ENCODE measurements at places on chromosomes 5 and 9.

DNA sequence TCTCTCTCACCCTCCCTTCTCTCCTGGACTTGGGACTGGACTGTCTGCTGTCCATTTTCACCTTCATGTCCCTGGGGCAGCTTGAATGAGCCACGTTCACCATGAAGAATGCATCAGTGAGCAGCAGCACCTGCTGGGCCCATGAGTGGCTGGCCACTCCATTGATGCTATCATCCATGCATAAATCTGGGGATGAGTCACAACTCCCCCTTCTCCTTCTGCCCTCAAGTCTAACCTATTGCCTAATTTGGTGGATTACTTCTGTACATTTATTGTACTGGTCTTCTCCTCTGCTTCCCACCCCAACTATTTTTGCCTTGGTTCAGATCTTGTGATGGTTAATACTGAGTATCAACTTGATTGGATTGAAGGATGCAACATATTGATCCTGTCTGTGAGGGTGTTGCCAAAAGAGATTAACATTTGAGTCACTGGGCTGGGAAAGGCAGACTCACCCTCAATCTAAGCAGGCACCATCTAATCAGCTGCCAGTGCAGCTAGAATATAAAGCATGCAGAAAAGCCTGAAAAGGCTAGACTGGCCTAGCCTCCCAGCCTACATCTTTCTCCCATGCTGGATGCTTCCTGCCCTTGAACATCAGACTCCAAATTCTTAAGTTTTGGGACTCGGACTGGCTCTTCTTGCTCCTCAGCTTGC lies 46.7 kb downstream of the GDNF start:
- no peak for DNase-seq

DNA sequence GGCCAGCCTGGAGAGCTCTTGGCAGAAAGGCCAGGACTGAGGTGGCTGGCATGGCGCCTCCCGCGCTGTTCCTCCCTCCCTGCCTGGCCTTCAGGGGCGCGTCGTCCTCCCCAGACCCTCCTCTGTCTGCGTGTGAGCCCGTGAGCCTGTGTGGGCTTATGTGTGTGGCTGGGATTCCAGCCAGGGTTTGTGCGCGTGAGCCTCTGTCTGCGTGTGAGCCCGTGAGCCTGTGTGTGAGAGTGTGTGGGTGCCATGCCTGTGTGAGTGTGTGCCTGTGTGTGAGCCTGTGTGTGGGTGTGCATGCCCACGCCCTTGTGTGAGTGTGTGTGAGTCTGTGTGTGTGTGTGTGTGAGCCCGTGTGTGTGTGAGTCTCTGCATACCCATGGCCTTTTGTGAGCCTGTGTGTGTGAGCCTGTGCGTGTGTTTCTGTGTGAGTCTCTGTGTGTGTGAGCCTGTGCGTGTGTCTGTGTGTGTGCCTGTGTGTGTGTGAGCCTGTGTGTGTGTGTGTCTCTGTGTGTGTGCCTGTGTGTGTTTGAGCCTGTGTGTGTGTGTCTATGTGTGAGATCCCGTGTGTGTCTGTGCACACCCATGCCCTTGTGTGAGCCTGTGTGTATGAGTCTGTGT lies 13.0 kb downstream of the RXRA start:
- no peak for DNase-seq

DNA sequence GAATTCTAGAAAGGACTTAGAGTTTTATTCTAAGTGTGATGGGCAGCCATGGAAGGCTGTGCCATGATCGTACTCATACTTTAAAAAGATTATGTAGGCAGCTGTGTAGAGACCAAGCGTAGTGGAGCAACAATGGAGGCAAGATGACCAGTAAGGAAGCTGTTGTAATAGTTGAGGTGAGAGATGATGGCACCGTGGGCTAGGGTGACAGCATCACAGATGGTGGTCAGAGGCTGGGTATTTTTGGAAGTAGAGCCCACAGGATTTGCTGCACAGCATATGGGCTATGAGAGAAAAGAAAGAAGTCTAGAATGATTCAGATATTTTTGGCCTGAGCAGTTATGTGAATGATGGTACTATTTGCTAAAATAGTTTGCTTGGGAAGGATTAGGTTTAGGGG lies 7.7 kb downstream of the ARHGAP26 start:
- no peak for DNase-seq

DNA sequence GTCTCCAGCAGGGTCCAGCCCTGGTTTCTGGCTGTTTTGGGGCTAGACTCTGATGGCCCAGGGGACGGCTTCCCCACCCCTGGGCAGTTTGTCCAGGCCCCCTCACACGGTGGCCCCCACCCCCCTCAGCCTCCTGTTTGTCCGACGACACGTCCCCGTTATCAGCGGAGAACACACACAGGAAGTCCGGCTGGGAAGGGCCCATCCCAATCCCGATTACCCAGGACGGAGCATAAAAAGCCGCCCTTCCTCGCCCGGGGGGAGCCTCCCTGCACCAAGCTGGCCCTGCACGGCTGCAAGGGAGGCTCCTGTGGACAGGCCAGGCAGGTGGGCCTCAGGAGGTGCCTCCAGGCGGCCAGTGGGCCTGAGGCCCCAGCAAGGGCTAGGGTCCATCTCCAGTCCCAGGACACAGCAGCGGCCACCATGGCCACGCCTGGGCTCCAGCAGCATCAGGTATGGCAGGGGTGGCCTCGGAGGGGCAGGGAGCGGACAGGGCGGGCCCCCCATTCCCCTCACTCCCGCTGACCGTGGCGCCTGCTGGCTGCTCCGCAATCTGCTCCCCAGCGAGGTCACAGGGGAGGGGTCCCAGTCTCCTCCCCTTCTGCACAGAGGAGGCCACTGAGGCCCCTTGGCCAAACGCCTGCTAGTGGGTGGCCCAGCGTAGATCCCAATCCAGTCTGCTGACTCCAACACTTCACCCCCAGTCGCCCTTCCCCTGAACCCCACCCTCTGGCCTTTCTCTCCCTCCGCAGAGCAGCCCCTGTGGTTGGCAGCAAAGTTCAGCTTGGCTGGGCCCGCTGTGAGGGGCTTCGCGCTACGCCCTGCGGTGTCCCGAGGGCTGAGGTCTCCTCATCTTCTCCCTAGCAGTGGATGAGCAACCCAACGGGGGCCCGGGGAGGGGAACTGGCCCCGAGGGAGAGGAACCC lies at the start of gene EGFL7:
TSS of gene EGFL7 (plus strand) at position 261 of the 926 bp plus-strand sequence. CDS start 5,367 bp downstream, outside the sequence.
- no peak for DNase-seq

GRCh38 chr5:54886866-54887265 lies 98.5 kb downstream of the ESM1 start:
- no peak for DNase-seq

GRCh38 chr5:132065351-132065937 lies 5.0 kb downstream of the IL3 start:
- DNase-seq: peak; percentile 26

DNA sequence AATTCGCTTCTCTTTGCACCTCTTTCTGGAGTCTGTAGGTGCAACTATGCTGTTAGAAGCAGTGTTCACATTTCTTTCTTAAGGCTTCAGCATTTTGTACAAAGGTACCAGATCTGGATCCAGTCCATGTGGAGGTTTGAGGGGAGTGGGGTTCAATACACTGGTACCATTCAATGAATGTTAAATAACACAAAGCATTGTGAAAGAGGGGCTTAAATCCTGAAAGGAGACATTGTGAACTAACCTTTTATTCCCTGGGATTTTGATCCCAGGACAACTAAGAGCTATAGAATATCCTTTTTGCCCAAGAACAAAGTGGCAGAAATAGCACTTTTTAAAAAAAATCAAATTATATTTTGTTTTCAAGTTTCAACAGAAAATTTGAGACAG lies 107.7 kb upstream of the VCAN start:
- no peak for DNase-seq

GRCh38 chr5:14730466-14730865 lies 65.9 kb downstream of the OTULIN start:
- DNase-seq: no peak

- DNase-seq: no peak
Observed at GRCh38 chr5:57635146-57635777, 152.7 kb upstream of the ACTBL2 start.

- no peak for DNase-seq
Observed at GRCh38 chr5:95623706-95624105, 3.8 kb downstream of the GPR150 start.

GRCh38 chr9:6620353-6620752 lies 25.2 kb downstream of the GLDC start:
- no peak for DNase-seq

DNA sequence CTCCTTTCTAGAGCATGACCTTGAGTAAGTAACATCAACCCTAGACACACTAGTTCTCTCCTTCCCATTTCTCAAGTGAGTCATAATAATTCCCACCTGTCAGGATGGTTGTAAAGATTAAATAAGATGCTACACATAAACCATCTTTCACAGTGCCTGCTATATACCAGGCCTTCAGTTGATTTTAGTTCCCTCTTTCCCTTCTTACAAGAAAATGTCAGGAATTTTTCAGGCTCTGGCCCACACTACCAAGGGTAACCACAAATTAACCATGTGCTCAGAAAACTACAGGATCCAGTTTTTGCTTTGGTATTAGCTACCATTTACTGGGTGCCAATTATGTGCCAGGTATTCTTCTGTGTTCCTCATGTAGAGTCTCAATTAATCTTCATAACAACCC lies 42.7 kb upstream of the RARS1 start:
- no peak for DNase-seq
